Smooth muscle cell of the brain vasculature (primary cell): ENCODE measurements at places on chromosomes 1 and 21.

DNA sequence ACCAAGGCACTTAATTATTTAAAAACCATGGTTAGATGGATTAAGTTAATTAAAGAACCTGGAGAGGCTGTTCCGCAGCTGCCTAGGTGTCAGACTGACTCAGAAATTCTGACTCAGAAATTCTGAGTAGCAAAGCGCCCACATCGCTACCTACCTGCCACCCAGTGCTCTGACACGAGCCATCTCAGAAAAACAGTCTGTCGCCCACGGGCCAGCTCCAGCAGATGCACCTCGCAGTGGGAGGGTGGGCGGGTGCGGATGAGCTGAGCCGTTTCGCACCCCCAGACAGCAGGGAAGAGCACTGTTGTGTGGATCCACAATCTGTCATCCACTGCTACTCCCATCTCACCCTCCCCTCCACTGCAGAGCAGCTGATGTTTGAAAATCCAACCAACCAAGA is 13.5 kb downstream of the KCNK1 start:
- no peak for DNase-seq

GRCh38 chr1:223323491-223324484 is 40.2 kb downstream of the SUSD4 start:
- DNase-seq = no peak

DNA sequence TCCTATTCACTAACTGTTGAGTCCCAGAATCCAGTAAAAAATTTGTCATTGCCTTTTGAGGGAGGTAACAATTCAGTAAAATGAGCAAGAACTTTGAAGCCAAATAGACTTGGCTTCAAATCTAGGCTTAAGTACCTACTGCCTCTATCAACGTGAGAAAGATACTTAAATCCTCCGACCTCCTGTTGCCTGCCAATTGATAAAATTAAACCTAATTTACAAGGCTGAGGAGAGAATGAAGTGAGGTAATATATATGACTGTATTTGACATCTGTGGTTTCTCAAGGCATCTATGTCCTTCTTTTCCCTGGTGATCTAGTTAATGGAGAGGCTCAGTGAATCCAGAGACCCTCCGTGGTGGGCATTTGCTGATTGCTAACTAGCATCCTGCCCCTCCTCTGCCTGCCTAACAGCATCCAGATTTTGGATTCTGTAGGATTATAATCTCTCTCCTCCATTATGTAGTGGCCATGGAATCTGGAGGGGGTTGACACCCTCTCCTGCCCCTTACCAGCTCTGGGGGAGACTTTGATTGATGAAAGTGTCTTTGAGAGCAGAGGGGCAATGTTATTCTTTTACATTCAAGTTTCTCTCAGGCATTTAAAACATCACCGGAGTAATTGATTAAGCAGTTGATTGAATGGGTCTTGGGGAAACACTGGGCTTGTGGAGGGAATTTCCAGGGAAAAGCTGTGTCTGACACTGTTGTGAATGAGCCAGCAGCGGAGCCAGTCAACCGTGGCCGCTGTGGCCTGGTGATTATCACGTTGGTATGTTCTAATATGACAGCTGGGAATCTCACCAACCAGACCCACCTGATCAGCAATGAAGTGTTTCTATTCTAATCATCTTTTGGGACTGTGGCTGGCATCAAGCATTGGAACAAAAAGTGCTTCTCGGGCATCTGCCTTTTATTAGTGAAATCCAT is 140.7 kb upstream of the FAM78B start:
- no peak for DNase-seq

DNA sequence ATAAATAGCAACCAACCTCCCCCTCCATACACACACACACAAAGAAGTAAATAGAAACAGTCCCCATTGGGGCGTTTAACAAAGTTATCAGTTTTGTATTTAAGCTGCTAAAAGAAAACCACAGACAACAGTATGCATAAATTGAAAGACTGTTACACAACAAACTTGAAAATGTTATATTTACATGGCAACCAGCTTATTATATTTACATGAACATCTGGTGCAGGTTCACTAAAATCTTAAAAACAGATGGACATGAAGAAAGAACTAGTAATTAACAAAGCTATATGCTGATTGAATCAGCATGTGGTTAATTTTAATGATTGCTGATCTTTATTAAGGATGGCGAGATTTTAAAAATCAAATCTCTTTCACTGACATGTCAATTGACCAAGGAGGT is 384.7 kb downstream of the LRRIQ3 start:
- no peak for DNase-seq

GRCh38 chr1:1166642-1167397 is 6.9 kb upstream of the TTLL10 start:
- no peak for DNase-seq
